ENCODE measurements at places on chromosomes 7 and 10. TPM values are rescaled to one million over a fixed set of nuclear protein-coding genes. Genes with fewer than 3 reads are reported as not detected.

Gene CEP41
- total RNA-seq, result 6.5 TPM

Gene IGFBP1
- 0.81 TPM for total RNA-seq

Gene CEP55
- total RNA-seq, result 28.9 TPM

Gene DUS4L
- 3.4 TPM for total RNA-seq

Gene SORCS3
- not detected for total RNA-seq

Gene LIPN
- total RNA-seq, result not detected

Gene MRLN
- total RNA-seq, result not detected

Gene CPA4
- total RNA-seq, result 0.25 TPM

Gene ADRB1
- 0.32 TPM for total RNA-seq

Gene CPN1
- total RNA-seq, result not detected

Gene CYP3A5
- total RNA-seq, result not detected

Gene ALOX5
- not detected for total RNA-seq

Gene FAM25G
- not detected for total RNA-seq

Gene PRSS37
- total RNA-seq, result not detected

Gene CALML3
- not detected for total RNA-seq

Gene HYAL4
- 1.2 TPM for total RNA-seq

Gene IFIT3
- 8.9 TPM for total RNA-seq

Gene TRUB1
- 28.3 TPM for total RNA-seq

Gene FAM24A
- total RNA-seq, result not detected

Gene PANK1
- total RNA-seq, result 5.1 TPM

Gene ZNF786
- total RNA-seq, result 4.9 TPM

Gene EN2
- not detected for total RNA-seq

Gene HGF
- total RNA-seq, result 0.82 TPM

Gene PRXL2A
- total RNA-seq, result 199 TPM

Gene EPO
- not detected for total RNA-seq

Gene MSS51
- 1.4 TPM for total RNA-seq

Gene PNLIPRP1
- total RNA-seq, result not detected

Gene THSD7A
- total RNA-seq, result 27.2 TPM

Gene NODAL
- total RNA-seq, result not detected

Gene CADPS2
- 62.1 TPM for total RNA-seq

Gene SFTPA2
- total RNA-seq, result not detected

Gene SEMA4G
- total RNA-seq, result 1.8 TPM

Gene TDRD1
- not detected for total RNA-seq

Gene PLA2G12B
- 0.13 TPM for total RNA-seq

Gene LRRD1
- total RNA-seq, result under 0.01 TPM

Gene GOLGA7B
- not detected for total RNA-seq

Gene LAMTOR4
- total RNA-seq, result 98.6 TPM

Gene PIK3AP1
- total RNA-seq, result 0.13 TPM

Gene RELN
- 899 TPM for total RNA-seq

Gene ELN
- total RNA-seq, result 0.81 TPM

Gene TMEM120A
- total RNA-seq, result 137 TPM

Gene MUC12
- not detected for total RNA-seq

Gene RTKN2
- total RNA-seq, result 0.16 TPM

Gene CYP2C19
- not detected for total RNA-seq

Gene DYNC1I1
- total RNA-seq, result 31.3 TPM

Gene TRIL
- 32.7 TPM for total RNA-seq

Gene GDF2
- not detected for total RNA-seq

Gene TMEM236
- total RNA-seq, result 0.32 TPM

Gene AKR1C4
- total RNA-seq, result not detected

Gene LRRC18
- total RNA-seq, result not detected

Gene WEE2
- not detected for total RNA-seq

Gene ADO
- 16.6 TPM for total RNA-seq

Gene ZNF32
- total RNA-seq, result 20.8 TPM

Gene SDHAF3
- 2.1 TPM for total RNA-seq

Gene HEPACAM2
- not detected for total RNA-seq

Gene SEMA3C
- 0.16 TPM for total RNA-seq

Measured in bladder microvascular endothelial cell (primary cell).